ENCODE measurements at places on chromosomes 16 and 17.

GRCh38 chr16:66692341-66692740 lies 4.2 kb downstream of the CMTM4 start:
- no peak for DNase-seq

DNA sequence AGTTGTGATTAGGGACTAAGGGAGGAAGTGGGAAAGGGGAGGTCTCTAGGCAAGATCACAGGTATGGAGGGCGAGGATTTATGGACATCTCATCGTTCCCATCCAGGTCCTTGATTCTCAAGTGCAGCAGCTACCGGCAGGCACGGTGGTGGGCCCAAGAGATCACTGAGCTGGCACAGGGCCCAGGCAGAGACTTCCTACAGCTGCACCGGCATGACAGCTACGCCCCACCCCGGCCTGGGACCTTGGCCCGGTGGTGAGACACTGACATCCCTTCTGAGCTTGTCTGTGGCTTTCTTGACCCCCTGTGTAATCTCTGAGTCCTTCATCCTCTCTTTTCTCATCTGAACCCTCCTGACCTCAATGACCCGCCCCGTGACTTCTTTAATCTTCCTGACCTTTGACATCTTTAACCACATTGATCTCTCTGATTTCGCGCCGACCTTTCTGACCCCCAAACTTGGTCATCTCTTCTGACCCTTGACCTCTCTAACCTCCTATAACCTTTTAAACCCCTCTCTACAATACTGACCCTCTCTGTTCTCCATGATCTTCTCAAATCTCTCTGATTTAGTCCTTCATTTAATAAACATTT lies 3.8 kb downstream of the PLD2 start:
- DNase-seq, result no peak

- peak; percentile 27 for DNase-seq
Observed at GRCh38 chr16:69311533-69312387, 610 bp downstream of the VPS4A start.

GRCh38 chr17:5986644-5987043 lies 83.5 kb upstream of the WSCD1 start:
- DNase-seq, result no peak

- no peak for DNase-seq
Observed at GRCh38 chr17:62625870-62626200, 1.6 kb upstream of the MRC2 start.

- no peak for DNase-seq
Observed at GRCh38 chr16:35748621-35749252, 2289.3 kb downstream of the TP53TG3F start.

- no peak for DNase-seq
Observed at GRCh38 chr16:8561496-8561895, 28.8 kb downstream of the TMEM114 start.

- no peak for DNase-seq
Observed at GRCh38 chr17:35799942-35800341, 4.5 kb upstream of the MMP28 start.

DNA sequence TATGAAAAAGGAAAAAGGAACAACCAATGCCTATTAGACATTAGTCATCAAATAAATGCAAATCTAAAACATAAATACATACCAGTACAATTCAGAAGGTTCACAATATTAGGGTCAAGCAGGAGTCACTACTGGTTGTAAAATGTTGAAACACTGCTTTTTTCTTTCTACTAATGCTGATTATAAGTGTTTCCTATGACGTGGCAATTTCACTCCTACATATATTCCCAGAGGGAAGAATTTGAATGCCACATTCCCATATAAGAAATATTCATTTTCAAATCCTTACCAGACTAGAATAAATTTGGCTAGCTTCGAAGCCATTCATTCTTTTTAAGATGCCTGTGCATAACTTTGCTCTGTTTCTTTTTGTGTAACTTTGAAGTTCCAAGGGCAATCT lies 2.6 kb upstream of the KRTAP9-2 start:
- no peak for DNase-seq

GRCh38 chr16:49282690-49283375 lies 1.2 kb upstream of the CBLN1 start:
- DNase-seq, result no peak

- no peak for DNase-seq
Observed at GRCh38 chr16:3762107-3762750, 44.9 kb upstream of the TRAP1 start.

- DNase-seq, result no peak
Observed at GRCh38 chr17:372157-373152, 19.8 kb upstream of the RPH3AL start.

GRCh38 chr17:62093188-62094155 lies 28.4 kb upstream of the MED13 start:
- DNase-seq, result no peak

DNA sequence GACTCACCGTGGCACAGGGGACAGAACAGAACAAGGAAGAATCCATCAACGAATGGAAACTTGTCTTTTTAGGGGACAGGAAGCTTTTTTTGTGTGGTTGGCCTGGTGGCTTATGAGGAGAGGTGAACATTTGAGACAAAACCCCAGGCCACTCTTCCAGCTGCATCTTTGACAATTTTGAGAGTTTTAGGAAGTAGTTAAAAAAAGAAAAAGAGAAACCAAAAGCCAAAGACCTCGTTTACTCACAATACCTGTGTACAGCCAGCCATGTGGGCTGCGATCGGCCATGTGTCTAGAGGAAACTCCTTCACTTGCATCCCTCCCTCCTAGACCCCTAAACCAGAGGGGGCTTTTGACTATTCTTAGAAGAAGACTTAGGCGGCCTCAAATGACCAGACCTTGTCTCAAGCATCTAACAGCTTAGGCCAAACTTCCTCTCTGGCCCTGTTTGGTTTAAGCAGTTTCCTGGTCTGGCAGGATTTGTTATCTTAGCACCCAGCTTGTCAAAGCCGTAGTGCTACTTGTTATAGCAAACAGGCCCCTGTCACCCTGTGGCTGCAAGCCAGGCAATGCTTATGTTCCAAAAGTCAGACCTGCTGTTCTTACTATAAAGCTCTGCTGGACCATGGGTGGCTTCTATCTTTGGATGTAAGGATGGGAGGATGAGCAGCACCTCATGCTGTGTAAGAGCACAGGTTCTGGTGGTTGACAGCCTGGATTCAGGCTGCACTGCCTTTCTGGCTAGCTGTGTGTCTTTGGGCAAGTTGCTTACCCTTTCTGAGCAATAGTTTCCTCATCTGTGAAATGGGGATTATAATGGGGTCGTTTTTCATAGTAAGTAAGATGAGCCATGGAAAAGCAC lies 17.7 kb downstream of the KSR1 start:
- peak; percentile 72 for DNase-seq

DNA sequence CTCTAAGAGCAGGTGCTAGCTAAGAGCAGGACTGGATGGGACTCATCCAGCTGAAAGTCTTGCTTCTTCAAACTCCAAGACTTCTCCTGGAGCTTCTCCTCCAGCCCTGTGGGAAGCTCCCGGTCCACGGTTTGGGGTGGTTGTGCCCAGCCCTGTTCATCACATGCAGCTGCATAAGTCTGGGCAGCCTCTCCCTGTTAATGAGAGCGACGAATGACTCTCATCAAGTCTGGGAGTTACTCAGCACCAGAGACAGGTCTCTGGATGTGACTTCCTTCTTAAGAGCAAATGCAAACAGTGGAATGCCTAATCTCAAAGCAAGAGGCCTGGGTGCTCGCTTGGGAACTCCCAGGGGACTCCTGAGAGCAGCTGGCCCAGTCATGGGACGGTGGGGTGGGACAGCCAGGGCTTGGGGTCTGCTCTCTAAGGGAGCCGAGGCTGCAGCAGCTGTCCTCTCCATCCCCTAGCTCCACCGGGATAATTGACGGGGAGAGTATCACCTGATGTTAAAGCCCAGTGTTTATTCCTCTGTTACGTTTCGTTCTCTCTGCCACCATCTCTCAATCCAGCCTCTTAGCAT lies 35.3 kb upstream of the CRHR1 start:
- no peak for DNase-seq

DNA sequence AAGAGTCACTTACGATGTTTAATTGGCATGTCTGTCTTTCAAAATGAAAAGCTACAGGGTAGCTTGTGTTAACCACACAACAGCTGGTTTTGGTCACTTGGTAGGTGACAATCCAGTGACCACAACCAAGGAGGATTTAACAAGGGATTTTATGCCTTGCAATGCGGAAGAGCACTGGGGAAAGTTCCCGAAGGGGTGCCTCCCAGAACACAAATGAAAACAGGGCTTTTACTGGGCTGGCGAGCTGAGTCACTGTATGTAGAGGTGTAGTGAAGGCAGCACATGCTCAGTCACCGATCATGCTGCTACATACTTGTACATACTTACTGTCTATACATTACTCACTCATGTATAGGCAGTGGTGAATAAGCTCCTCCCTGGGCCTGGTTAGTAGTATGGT lies 483.5 kb downstream of the CDH13 start:
- DNase-seq, result no peak

- no peak for DNase-seq
Observed at GRCh38 chr16:82260212-82260795, 90.3 kb upstream of the MPHOSPH6 start.

DNA sequence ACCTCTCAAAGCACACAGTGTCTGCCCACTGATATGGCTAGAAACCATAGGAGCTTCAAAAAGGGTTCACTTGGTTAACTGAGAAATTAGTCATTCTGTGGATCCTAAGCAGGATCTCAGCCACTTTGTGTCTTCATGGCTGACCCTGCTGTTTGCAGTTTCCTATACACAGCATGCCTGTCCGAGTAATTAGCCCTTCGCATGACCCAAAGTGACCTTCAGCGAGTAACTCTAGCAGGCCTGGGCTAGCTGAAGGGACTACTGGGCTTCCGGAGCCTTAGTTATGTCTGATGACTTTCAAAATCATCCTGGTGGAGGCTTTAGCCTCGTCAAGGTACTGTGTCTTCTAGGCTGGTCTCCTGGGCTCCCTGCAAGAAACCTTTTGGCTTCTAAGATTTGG lies 28.9 kb upstream of the FBXW10B start:
- DNase-seq, result no peak

GRCh38 chr16:10616756-10617640 lies 36.6 kb upstream of the EMP2 start:
- DNase-seq, result no peak

DNA sequence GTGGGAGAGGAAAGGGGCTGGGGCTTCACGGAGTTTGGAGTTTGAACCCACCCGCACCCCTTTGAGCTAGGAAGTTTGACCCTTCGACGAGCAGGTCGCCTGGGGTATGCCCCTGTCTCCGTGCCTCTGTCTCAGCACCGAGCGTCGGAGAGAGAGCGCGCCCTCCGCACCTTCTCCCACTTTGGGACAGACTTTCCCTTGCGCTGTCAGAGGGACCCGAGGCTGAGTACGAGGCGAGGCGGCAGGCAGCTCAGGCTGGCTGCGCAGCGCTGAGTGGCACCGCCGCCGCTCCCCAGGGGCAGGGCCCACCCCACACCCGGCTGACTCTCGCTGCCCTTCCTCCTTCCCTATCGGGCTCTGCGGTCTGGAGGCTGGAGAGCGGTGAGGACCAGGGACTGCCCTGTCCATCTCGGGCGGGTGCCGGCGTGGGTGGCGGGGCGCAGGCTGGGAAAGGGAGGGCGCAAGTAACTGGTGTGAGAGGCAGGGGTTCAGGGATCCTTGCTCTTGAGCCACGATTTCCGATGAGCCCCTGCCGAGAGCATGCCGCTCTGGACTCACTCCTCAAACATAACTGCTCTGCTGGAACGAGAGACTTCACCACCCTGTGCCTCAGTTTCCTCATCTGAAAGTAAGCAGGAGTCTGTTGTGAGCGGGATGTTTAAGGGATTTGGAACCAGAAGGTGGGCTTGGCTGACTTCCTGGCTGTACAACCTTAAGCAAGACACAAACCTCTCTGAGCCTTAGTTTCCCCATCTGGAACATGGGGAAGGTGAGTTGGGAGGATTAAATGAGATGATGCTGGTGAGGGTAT lies 981 bp downstream of the BEAN1 start:
- DNase-seq, result no peak

GRCh38 chr17:8766731-8767130 lies 8.4 kb upstream of the SPDYE4 start:
- no peak for DNase-seq

DNA sequence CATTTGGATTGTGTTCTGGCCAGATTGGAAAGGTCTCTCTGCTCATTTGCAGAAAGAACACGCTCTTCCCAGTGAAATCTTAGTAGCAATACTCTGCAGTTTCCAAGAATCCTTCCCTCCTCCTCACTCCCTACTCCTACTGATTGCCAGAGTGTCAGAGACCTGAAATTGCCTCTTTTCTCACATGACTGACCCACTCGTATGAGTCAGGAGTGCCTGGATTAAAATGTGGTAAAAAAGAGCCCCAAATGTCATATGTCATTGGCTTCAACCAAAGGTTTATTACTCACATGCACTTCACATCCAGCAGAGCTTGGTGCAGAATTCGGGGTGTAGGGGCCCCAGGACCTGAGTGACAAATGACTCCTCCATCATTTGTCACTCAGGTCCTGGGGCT lies 39.7 kb upstream of the IRX3 start:
- DNase-seq, result no peak

GRCh38 chr16:67996666-67997065 lies 2.6 kb downstream of the DPEP2 start:
- DNase-seq, result no peak

DNA sequence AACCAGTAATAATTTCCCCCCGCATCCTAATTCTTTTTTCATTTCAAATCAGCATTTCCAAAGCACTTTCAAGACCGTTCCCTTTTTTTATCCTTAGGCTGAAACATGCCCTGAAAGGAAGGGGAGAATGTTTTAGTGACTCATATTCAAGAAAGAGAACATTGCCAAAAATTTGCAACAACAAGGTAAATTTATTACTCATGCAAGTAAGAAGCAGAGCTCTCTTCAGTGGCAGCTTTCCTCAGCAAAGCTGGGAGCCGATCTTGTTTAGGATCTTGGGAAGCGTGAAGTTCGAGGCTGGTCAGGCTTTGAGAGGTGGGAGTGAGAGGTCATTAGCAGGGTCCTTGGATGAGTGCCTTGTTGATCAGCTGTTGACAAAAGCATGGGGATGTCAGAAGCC lies 129.5 kb downstream of the PRKCA start:
- no peak for DNase-seq

DNA sequence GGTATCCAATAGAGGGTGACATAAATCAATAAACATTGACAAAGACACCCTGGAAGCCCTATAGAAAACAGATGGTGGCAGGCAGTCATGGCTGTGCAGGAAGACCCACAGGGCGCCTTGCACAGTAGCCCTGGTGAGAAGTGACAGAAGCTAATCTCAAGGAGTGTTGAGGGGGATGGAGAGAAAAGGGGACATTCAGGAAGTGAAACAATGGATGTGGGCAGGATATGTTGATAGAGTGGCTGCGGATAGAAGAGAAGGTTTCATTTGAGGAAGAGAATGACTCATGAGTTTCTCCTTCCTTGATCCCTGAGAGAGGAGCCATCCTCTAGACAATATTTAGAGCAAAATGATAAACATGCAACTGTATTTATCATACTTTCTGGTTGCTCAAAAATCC lies 468.8 kb upstream of the HSBP1 start:
- no peak for DNase-seq

Measured in activated T-cell treated with anti-CD3 and anti-CD28 coated beads for 24 hours (primary cell).